ENCODE measurements at places on chromosomes 2 and 18.

- no peak for DNase-seq
Observed at GRCh38 chr2:24080701-24081100, 3.9 kb downstream of the TP53I3 start.

GRCh38 chr2:142222715-142223114, 91.9 kb upstream of the LRP1B start:
- DNase-seq, result no peak

DNA sequence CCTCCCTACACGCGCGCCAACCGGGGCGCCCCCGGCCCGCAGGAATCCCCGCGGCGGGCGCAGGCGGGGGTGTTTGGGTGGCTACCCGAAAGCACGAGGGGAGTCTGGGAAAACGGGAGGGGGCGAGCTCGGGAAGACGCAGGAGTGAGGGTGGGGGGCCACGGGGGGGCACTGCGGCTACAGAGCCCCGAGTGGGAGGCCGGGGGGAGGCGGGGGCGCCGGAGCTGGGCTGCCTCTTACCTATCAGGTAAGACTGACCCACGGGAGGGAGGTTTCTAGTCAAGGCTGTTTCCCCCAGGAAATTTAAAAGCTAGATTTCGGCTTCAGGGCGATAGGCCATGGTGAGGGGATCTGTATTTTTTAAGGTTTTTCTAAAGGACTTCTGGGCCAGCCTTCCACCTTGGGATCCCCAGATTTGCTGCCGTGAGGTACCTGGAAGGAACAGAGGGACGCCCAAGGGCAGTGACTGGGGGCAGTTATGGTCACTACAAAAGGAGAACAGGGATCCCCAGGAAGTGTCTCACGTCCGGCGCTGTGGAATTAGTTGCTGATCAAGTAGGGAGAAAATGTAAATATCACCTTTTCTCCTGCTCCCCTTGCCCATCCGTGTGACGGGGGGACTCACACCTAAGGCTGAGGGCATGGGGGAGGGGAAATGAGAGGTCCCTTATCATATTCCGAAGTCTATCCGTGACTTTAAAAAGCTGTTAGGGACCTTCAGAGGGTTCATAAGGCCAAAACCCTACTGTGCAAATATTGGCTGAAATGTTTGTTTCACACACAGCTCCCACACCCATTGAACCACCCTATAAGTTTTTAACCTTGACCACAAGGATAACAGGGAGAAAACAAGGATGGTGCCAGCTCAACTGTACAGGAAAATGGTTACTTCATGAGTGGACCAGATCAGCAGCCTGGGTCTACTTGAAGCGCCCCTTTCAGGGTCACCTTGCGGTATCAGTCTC, 638 bp upstream of the IRS1 start:
- no peak for DNase-seq

- DNase-seq, result no peak
Observed at GRCh38 chr2:216696751-216697560, 1.6 kb upstream of the IGFBP5 start.

DNA sequence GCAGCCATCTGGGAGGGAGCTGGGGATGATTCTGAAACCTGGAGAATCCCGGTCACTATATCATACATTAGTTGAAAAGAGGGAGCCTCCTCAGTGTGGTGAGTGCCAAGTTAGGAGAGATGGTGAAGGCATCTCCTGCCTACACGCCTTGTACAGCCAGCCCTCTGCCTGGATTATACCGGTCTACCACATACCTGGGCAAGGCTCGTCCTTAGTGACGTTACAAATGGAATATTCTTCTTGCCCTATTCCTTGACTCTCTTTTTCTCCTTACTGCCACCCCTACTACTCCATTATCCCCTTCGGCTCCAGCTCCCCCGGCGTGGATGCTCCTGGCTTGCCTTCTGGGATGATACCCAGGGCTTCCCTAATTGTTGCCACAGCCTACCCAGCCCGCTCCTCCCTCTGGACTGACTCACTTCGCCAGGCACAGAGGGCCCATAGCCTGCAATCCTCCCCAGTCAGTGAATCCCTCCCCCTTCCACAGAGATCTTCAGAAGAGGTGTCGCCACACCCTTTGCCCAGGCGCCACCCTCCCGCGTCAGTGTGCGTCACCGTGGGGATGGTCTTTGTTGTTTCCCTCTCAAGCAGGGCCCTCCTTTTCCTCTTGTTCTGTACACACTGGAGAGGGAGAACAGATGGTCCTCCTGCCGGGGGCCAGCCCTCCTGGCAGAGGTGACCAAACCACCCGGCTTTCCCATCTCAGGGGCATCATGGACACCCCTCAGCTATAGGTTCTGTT, 115.2 kb upstream of the EPAS1 start:
- no peak for DNase-seq

DNA sequence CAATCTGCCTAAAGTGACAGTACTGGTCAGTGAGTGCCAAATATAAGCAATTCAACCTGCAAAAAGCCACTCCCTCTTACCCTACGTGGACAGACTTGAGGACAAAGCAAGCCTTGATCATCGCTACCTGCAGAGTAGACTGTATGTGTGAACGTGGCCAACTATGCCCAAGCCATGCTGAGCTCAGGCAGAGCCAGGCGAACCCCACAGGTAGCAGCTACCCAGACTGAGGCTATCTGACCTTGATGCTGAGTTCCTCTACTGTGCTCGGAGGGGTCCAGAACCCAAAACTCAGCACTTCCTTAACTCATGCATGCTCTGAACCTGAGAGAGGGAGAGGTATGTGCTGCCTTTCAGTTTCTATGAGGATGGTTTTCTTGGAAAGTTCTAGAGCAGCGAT, 63.5 kb upstream of the TMEM200C start:
- no peak for DNase-seq

GRCh38 chr2:147488472-147488871, 356.4 kb upstream of the ACVR2A start:
- no peak for DNase-seq

DNA sequence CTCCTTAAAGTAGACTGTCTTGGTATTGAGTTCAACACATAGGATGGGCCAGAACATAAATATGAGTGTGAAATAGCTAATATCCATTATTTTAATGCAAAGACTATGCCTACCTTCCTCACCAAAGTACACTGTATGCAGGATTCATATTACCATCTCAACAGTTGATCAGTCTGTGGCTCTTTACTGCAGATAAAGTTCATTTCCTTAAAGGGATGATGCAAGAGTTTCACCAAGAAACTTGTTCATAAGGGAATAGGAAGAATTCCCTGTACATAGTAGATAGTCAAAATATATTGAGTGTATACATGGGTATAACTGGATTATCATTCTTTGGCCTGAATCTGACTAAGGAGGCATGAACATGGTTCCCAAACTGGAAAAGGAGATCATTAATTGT, 35.0 kb downstream of the MARS2 start:
- no peak for DNase-seq

GRCh38 chr2:195212586-195212985, 444.4 kb upstream of the SLC39A10 start:
- DNase-seq, result no peak

DNA sequence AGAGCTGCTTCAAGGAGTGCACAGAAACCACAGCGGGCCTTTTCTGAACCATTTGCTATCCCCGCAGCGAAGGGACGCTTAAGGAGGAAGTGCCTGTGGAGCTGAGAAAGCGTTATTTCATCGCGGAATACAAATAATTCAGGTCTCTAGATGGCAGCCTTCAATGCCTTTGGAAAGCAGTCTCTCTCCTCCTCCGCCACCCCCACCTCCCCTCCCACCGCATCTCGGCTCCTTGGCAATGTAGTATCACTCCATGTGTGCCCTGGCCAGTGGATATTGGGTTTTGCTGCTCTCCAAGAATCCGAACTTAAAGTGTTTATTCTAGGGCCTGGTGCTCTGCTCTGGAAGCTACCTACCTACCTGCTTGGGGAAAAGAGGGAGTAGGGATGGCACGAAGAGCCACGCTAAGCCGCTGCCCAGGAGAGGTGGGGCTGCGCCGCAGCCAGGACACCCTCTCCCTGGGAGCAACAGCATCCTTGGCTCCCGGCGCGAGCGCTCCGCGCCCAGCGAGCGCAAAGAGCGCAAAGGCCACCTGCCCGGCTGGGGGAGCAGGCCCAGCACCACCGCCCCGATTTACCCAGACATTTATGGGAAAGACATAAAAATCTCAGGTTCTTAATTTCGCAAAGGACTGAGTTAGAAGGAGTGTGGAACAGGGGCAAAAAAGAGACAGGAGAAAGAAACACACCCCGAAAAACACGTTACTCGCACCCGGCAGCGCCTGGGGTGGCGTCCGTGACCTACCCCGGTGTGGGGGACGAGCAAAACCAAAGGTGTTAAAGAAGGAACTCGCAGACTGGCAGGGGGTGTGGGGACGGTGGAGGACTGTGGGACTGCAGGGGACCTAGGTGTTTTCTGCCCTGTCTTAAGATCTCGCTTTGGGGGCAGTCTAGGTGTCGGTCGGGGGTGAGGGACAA, 1.0 kb downstream of the SPHKAP start:
- DNase-seq, result no peak

DNA sequence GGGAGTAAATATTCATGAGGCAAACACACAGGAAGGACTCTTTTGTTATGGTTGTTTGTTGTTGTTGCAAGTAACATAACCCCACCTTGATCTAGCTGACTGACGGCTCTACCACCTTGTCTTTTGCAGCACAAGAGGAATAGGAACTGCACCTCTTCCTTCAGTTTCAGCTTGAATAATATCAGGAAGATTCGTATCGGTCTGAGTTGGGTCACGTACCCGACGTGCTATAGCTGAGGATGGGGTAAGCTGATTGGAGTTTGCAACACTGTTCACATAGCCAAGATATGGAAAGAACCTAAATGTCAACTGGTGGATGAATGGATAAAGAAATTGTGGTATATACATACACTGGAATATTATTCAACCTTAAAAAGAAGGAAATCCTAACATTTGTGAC, 14.5 kb upstream of the IL1RN start:
- no peak for DNase-seq

DNA sequence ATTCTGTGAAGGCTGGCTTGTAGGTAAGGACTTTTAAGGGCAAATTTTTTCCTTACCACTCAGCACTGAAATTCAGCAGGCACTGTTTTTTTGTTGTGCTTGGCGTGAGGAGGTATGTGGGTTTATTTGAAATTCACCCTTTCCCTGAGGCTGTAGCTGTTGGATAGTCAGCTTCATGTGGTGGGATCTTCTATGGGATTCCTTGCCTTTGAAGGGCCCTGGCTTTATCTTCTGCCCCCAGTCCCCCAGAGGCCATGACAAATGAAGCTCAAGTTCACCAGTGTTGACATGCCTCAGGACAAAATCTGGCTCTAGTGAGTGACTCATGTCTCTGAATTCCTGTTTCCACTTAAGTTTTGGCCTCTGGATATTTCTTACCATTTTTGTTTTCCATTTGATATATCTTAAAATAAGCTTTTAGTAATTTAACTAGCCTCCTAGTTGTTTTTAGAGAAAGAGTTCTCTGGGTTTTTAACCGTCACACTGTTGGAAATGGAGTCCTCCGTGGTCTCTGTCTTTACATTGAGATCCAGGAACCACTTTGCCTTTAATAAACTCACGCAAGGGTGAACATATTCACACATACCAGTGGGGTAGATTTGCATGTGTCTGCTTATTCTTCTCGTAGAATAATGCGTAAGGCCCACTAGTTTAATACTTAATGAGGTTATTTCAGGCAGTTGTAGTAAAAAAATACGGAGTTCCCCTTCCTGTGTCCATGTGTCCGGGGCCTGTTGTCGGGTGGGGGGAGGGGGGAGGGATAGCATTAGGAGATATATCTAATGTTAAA, 211.1 kb upstream of the FAM98A start:
- DNase-seq, result no peak

DNA sequence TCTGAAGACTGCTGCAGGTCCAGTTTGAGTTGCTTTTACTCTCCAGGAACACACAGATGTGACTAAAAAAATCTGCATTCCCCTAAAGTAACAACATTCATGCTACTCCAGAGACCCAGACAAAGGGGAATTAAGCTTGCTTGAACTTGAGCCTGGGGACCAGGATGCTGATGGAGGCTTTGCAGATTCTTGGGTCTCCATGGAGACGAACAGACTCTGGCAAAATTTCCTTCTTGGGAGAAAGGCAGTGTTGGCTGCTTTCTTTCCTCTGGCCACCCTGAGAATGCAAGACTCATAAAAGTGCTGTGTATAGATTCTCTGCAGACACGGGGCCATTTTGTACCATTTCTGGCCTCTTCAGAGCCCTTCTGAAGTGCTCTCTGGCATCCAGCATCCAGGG, 112.0 kb downstream of the ACTR3 start:
- no peak for DNase-seq

GRCh38 chr2:178279142-178279541, 84.8 kb downstream of the OSBPL6 start:
- no peak for DNase-seq

- no peak for DNase-seq
Observed at GRCh38 chr2:2851806-2852777, 521.0 kb upstream of the MYT1L start.

- no peak for DNase-seq
Observed at GRCh38 chr2:144409241-144409640, 110.7 kb downstream of the ZEB2 start.

DNA sequence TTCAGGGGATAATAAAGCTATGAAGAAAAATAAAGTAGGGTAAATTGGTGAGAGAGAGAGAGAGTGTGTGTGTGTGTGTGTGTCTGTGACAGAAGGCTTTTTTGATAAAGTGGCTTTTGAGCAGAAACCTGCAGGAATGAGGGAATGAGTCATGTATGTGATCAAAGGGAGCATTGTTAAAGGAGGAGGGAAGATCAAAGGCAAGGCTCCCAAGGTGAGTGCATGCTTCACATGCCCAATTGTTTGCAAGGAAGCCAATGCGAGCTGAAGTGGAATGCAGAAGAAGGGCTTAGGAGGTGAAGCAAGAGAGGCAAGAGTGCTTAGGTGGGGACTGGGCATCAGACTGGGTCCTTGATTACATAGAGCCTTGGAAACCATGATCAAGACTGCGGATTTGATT, 96.8 kb downstream of the DNAH6 start:
- no peak for DNase-seq

DNA sequence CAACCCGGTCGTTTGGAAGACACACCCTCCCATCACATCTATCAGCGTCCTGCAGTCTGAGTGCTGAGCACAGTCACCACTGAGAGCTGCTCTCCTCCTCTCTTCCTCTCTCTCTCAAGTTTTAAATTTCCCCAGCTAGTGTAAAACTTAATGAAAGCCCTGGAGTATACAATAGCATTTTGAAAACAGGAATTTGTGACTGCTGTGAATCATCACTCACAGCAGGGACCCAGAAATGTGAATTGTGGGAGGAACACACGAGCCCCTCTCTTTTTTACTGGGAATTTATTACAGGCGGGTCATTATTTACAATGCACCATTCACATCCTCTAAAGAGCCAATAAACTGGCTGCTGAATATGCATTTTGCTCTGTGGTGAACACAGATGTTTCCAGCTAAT, 185.0 kb upstream of the SMIM21 start:
- DNase-seq, result no peak
